Aorta (tissue), 5 donors: ENCODE measurements at places on chromosomes 12 and 14. TPM values are rescaled to one million over a fixed set of nuclear protein-coding genes. Genes with fewer than 3 reads are reported as not detected.

The NEUROD4 gene
- not detected for total RNA-seq

The MTA1 gene
- total RNA-seq: 111 TPM

The PLEKHG7 gene
- not detected for total RNA-seq

The OVCH1 gene
- 1.5 TPM for total RNA-seq

The DPF3 gene
- 2.2 TPM for total RNA-seq

GRCh38 chr14:68580671-68581070, 212.2 kb downstream of the ZFP36L1 start:
- no peaks in the 10 kb centered on the region for H3K36me3 ChIP-seq
- no peak overlapping the region for H3K4me3 ChIP-seq
- DNase-seq: no peak
- no peaks in the 10 kb centered on the region for H3K4me1 ChIP-seq

GRCh38 chr12:104496336-104496735, 39.6 kb downstream of the CHST11 start:
- H3K4me3 ChIP-seq: no peak overlapping the region
- H3K27ac ChIP-seq: no peak overlapping the region
- H3K27me3 ChIP-seq: no peaks in the 10 kb centered on the region
- no peak for DNase-seq

- H3K4me3 ChIP-seq: no peak overlapping the region
- no peak overlapping the region for H3K27ac ChIP-seq
- no peaks in the 10 kb centered on the region for H3K36me3 ChIP-seq
- H3K4me1 ChIP-seq: peaks cover 3% of the 10 kb centered on the region
- no peak for DNase-seq
- no peaks in the 10 kb centered on the region for H3K27me3 ChIP-seq
These were observed 28.8 kb downstream of the CLMN start for GRCh38 chr14:95290871-95291431.

- H3K36me3 ChIP-seq: no peaks in the 10 kb centered on the region
- no peak overlapping the region for H3K27ac ChIP-seq
- no peaks in the 10 kb centered on the region for H3K27me3 ChIP-seq
These were observed 15.2 kb upstream of the PEBP1 start for GRCh38 chr12:118120579-118121363.

DNA sequence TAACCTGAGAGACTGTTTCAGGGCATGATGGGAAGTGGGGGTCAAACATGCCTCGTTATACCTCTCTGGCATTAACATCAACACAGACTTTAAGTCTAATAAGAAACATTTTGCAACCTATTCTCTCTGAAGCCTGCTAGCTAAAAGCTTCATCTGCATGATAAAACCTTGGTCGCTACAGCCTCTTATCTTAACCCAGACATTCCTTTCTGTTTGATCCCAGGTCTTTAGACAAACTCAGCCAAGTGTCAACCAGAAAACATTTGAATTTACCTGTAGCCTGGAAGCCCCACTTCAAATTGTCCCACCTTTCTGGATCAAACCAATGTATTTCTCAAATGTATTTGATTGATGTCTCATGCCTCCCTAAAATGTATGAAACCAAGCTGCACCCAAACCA, 9.1 kb downstream of the PPP2R3C start:
- H3K4me3 ChIP-seq: no peak overlapping the region
- no peaks in the 10 kb centered on the region for H3K4me1 ChIP-seq
- no peaks in the 10 kb centered on the region for H3K27me3 ChIP-seq
- DNase-seq: no peak
- no peak overlapping the region for H3K27ac ChIP-seq

DNA sequence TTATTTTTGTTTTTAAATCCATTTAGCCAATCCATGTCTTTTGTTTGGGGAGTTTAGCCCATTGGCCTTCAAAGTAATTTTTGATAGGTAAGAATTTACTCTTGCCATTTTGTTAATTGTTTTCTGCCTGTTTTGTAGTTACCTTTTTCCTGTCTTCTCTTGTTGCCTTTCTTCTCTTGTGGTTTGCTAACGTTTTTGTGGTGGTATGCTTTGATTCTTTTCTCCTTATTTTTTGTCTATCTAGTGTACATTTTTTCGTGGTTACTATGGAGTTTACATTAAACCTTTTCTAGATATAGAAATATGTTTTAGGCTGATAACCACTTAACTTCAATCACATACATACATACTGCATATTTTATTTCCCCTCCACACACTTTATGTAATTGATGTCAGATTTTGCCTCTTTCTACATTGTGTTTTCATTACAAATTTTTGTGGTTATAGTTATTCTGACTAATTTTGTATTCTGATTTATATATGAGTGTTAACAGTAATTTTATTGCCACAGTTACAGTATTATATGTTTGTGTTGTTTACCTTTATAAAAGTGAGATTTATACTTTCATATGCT, 19.2 kb upstream of the PPP1R12A start:
- no peak overlapping the region for H3K27ac ChIP-seq
- no peaks in the 10 kb centered on the region for H3K27me3 ChIP-seq
- peaks cover 5% of the 10 kb centered on the region for H3K36me3 ChIP-seq
- no peak overlapping the region for H3K4me3 ChIP-seq
- H3K4me1 ChIP-seq: no peaks in the 10 kb centered on the region

DNA sequence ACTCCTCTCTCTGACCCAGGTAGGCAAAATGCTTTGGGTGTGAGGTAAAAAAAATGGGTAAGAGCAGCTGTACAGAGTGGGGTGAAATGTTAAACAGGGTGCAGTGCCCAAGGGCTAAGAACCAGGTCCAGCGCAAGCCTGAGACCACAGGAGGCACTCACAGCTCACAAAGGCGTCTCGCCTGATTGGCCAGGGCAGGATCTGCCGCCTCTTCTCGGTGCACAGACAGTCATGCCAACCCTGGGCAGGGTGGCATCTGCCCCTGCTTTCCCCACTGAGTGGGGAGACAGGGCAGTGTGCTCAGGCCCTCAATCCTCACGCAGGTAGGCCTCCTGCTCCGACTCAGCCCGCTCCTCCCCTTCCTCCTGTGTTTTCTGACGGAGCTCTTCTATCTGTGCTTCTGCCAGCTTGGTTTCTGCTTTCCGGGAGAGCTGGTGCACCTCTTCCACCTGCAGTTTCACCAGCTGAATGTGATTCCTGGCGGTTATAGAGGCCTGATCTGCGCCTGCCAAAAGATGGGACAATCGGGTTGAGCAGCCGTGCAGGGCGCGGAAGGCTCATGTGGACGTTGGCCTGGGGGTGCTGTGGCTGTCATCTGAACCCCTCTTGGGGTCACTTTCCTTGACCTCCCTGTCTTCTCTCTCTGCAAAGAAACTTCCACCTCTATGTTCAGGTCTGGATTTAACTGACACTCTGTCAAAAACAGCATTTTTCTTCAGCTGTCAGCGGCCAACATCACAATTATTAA, 4.7 kb downstream of the B3GNT4 start:
- no peaks in the 10 kb centered on the region for H3K27me3 ChIP-seq
- H3K36me3 ChIP-seq: peaks cover 8% of the 10 kb centered on the region

DNA sequence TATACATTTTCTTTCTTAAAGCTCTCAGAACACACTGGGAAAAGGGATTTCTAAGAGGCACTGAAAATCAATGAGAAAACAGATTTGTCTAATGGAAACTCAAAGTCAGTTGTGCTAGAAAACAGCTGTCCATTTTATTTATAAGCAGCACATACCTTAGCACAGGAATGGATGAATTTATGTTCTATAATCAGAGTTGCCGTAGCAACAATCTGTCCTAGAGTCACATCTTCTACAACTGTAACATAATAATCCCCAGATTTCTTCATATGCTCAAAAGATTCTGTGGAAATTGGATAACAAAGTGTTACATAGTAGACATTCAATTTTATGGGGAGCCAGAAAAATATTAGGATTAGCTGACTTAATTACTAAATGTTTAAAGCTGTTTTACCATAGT, 9.8 kb downstream of the GNPNAT1 start:
- H3K27ac ChIP-seq: no peak overlapping the region
- no peak for DNase-seq
- H3K4me1 ChIP-seq: no peaks in the 10 kb centered on the region
- H3K27me3 ChIP-seq: no peaks in the 10 kb centered on the region
- no peak overlapping the region for H3K4me3 ChIP-seq

DNA sequence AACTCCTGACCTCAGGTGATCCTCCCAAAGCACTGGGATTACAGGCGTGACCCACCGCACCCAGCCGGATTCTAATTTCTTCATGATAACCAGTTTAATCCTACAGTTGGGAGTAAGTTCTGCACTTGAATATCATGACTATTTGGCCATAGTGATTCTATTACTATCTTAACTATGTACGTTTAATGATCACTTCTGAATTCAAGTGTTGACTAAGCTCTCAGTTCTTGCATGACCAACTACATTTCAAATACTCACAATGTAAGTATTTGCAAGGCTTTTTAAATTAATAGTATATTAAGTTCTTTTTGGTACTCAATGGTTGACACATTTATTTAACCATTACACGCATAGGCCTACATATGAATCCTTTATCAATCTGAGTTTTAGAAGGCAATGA, 17.4 kb upstream of the VPS33A start:
- no peak overlapping the region for H3K27ac ChIP-seq
- no peak overlapping the region for H3K4me3 ChIP-seq
- no peak for DNase-seq

- no peaks in the 10 kb centered on the region for H3K27me3 ChIP-seq
- no peak overlapping the region for H3K4me3 ChIP-seq
- no peak overlapping the region for H3K27ac ChIP-seq
- H3K36me3 ChIP-seq: no peaks in the 10 kb centered on the region
- peak; percentile 69 for DNase-seq
These were observed 87.7 kb downstream of the C12orf75 start for GRCh38 chr12:105418229-105418628.

DNA sequence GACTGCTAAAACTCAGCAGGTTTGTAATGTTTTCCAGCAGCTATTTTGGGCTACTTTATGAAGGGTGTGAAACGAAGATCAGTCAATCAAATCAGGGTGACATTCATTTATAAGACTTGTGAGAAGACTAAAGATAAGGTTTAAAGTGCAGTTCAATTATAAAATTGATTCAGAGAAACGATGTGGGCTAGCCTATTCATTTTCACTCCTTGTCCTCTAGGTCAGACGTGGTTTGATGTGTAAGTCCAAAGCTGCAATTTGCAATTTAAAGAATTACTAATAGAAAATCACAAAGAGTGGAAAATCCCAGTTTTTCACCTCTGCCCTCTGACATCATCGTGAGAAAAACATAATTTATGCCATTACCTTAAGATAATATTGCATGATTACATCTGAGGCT, 243.5 kb upstream of the NOVA1 start:
- no peak overlapping the region for H3K27ac ChIP-seq
- no peaks in the 10 kb centered on the region for H3K27me3 ChIP-seq
- no peaks in the 10 kb centered on the region for H3K4me1 ChIP-seq
- H3K36me3 ChIP-seq: no peaks in the 10 kb centered on the region

GRCh38 chr12:54129028-54129903, 59.5 kb downstream of the SMUG1 start:
- no peaks in the 10 kb centered on the region for H3K4me1 ChIP-seq
- H3K27me3 ChIP-seq: no peaks in the 10 kb centered on the region
- DNase-seq: no peak

DNA sequence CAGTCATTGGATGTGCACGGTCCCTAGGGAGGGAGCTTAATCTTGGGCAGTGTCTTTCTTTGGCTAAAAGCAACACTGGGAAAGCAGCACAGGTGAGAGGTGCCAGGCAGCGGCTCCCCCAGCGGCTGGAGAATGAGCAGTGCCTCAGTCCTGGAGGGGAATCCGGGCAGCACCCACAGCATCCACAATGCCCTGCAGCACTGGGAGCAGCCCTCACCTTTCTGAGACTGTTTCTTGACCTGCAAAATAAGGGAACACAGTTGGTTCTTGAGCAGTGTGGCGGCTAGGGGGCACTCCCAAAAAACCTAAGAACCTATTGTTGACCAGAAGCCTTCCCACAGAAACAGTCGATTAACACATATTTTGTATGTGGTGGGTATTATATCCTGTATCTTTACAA, 75.8 kb downstream of the SINHCAF start:
- H3K27ac ChIP-seq: no peak overlapping the region
- no peaks in the 10 kb centered on the region for H3K4me1 ChIP-seq
- no peaks in the 10 kb centered on the region for H3K36me3 ChIP-seq
- no peaks in the 10 kb centered on the region for H3K27me3 ChIP-seq

DNA sequence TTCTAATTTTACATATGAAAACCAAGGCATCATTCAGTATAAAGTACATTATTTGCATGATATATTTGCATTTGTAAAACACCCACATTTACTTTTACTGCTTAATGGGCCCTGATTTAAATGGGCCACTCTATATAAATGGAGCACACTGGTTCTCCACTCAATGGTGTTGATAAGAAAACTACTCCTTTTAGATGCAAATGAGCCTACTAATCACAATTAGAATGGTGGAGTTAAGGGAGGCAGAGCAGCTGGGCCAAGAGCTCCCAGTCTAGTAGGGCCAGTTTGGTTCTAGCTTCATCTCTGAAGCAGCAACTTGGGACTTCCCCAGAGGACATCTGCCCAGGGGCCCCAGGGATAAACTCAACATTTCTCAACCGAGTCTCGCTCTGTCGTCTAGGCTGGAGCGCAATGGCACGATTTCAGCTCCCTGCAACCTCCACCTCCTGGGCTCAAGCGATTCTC, 120.7 kb downstream of the FOXN3 start:
- no peak overlapping the region for H3K4me3 ChIP-seq
- no peak overlapping the region for H3K27ac ChIP-seq
- no peak for DNase-seq
- H3K36me3 ChIP-seq: no peaks in the 10 kb centered on the region
- H3K4me1 ChIP-seq: peaks cover 3% of the 10 kb centered on the region

DNA sequence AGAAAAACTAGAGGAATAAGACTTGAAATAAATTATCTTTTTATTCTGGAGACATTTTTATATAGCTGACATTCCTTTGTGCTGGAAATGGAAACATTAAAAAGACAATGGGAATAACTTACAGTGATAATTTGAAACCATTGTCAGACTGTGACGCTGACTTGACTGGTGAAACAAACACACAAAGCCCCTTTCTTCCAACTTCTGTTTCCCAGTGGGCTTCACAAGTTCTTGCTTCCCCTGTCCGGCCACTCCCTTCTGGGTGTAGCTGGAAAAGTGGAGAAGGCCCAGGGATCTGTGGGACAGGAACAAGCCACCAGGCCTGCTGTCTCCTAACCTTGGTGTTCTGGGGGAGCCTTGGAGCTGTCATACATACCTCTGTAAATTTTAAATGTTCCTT, 58.8 kb downstream of the PELI2 start:
- H3K27me3 ChIP-seq: no peaks in the 10 kb centered on the region
- H3K4me3 ChIP-seq: no peak overlapping the region
- H3K27ac ChIP-seq: no peak overlapping the region
